Activated naive CD4-positive, alpha-beta T cell treated with anti-CD3 and anti-CD28 coated beads, Interleukin-2, amount 50 U/mL, for 16 hours (primary cell): ENCODE measurements at places on chromosomes 4 and X.

- no peak for DNase-seq
Observed at GRCh38 chr4:152680988-152681603, 1.3 kb upstream of the TMEM154 start.

DNA sequence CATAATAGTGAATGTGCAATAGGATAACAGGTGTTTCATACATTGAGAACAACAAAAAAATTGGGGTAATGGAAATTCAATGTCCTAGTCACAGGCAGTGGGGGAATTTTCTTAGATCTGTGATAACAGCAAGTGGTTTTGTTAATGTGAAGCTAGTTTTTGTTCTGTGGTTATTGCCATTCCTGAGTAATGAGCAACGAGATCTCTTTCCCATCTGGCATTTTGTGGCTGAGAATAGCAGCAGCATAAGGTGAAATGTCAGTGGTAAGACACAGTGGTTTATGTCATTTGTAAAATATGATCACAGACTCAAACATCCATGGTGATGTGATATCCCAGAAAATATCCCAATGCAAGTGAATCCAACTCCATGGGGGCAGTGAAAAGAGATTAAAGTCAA is 497.5 kb downstream of the KCNIP4 start:
- DNase-seq, result no peak

GRCh38 chr4:168415911-168416310 is 64.4 kb downstream of the DDX60L start:
- no peak for DNase-seq

- DNase-seq, result no peak
Observed at GRCh38 chr4:73244945-73245601, 13.5 kb downstream of the ANKRD17 start.

- DNase-seq, result no peak
Observed at GRCh38 chrX:38438321-38438720, 85.9 kb downstream of the OTC start.

GRCh38 chr4:76883147-76883546 is 14.8 kb downstream of the SOWAHB start:
- no peak for DNase-seq

GRCh38 chr4:138646383-138646782 is 369.2 kb upstream of the NOCT start:
- no peak for DNase-seq

GRCh38 chrX:24465532-24465865 is 413 bp downstream of the PDK3 start:
- peak; percentile 15 for DNase-seq

DNA sequence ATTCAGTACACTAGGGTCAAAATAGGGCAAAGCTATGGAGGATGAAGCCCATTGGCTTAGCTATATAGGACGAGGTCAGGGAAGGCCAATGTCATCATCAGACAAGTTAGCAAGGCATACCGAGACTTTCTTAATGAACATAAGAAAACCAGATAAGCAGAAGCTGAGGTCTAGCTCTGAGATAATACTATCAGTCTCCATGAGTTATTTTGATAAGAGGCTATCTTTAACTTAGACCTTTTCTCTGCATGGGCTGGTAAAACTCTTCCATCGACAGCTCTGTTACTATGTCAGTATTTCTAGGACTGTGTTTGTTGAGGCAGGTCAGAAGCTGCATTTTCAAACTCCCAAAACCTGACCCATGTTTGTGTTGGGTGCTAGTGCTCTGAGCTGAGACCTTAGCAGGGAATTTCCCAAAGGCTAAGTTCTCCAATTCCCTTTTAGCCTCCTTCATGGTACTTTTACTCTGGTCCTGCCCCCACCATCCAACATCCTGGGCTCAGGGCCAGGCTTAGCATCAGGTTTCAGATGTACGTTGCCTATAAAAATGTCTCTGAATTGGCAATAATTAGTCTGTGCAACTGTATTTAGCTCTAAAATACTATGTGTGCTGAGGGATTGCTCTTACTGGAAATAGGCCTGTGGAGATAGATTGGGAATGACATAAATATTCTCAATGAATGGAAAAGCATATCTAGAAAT is 29.3 kb upstream of the LRAT start:
- DNase-seq, result no peak

DNA sequence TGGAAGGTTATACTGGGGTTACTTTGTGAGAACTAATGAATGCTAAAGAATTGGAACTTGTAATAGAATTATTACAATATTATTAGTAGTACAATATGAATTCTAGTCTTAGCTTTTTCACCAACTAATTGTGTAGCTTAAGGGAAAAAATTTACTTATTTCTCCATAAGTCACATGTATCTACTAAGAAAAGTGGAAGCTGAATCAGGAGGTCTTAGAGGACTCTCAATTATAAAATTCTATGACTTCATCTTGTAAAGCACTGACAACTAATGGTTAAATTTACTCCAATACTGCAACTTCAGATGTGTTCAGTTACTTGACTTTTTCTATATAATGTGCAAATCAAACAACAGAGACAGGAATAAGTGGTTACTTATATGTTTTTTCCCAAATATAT is 899 bp upstream of the TMPRSS11D start:
- no peak for DNase-seq

DNA sequence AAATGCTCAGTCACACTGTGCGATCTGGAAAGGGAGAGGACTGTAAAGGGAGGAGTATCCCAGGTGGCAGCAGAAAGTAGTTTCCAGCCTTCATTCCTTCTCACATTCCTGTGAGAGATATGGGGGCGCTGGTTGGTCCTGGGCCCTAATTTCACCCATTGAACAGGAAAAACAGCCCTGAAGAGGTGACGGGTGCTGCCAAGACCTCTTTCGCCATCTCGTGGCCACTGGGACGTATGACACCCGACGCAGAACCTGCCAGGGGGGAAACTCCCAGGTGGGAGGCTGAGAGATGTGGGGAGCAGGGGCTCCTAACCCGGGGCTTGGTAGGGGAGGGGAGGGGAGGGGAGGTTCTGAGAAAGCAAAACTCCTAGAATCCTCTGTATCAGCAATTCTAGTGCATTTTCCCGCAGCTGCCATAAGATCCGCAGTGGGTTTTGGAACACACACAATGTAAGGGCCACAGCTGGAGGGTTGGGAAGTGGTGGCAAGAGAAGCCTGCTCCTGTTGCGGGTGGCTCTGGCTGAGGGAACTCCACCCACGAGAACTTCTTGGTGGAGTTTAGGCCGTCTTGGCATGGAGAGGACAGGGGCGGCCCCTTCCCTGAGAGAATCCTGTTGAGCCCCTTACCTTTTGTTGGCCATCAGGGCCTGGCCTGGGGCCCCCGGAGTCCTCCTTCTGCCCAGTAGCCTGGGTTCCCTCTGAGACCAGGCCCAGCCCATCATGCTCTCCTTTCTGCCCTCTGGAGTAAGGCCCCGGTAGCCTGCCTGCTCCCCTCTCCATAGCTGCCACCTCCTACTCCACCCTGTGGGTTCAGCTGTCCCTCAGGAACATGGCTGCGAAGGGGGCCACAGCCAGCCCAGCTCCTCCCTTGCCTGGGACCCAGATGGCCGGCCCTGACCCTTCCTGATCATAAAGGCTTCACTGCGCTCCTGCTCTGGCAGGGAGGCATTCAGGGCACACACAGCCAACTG is 134.1 kb downstream of the OR13H1 start:
- peak; percentile 40 for DNase-seq
